Stimulated activated effector memory CD8-positive, alpha-beta T cell treated with anti-CD3 and anti-CD28 coated beads, Interleukin-12 subunit alpha, Interleukin-12 subunit beta, amount 100 ng/mL, for 72 hours (primary cell): ENCODE measurements at places on chromosomes 4 and X.

GRCh38 chr4:166662266-166662843 lies 571.9 kb downstream of the SPOCK3 start:
- no peak for DNase-seq

- DNase-seq: no peak
These were observed at the start of gene EREG for GRCh38 chr4:74364652-74365491. EREG (plus strand) TSS chr4:74365145; CDS start chr4:74365309, 164 bp downstream.

- DNase-seq: no peak
These were observed 33.4 kb downstream of the SEPTIN11 start for GRCh38 chr4:76982638-76983584.

GRCh38 chr4:60122820-60123219 lies 1077.3 kb upstream of the ADGRL3 start:
- no peak for DNase-seq

- DNase-seq: no peak
These were observed 75.6 kb upstream of the SMARCA5 start for GRCh38 chr4:143437937-143438336.

GRCh38 chrX:96474029-96474740 lies 210.5 kb upstream of the DIAPH2 start:
- no peak for DNase-seq

GRCh38 chrX:85907316-85907715 lies 140.0 kb downstream of the CHM start:
- no peak for DNase-seq
